GM10248 (cell line): ENCODE measurements at places on chromosomes 7 and 10.

- no peak for DNase-seq
Observed at GRCh38 chr7:69893906-69894305, 295.6 kb downstream of the AUTS2 start.

DNA sequence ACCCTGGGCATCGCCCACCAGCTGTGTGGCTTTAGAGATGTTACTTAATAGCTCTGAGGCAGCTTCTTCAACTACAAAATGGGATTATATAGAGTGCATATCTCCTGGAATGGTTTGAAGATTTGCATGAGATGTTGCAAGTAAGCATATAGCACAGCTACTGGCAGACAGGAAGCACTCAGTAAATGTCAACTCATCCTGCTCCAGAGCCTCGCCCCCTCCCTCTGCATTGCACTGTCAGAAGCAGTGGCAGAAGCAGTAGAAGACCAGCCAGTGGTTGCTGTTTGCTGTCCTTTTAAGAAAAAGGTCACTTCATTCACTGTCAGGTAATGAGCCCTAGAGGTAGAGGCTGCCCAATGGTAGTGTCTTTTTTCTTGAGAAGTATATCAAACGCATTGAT is 180.0 kb upstream of the GHITM start:
- DNase-seq, result no peak

- DNase-seq, result no peak
Observed at GRCh38 chr10:133107442-133107841, 19.7 kb downstream of the ADGRA1 start.

- no peak for DNase-seq
Observed at GRCh38 chr7:155455132-155455693, 2.7 kb upstream of the EN2 start.

DNA sequence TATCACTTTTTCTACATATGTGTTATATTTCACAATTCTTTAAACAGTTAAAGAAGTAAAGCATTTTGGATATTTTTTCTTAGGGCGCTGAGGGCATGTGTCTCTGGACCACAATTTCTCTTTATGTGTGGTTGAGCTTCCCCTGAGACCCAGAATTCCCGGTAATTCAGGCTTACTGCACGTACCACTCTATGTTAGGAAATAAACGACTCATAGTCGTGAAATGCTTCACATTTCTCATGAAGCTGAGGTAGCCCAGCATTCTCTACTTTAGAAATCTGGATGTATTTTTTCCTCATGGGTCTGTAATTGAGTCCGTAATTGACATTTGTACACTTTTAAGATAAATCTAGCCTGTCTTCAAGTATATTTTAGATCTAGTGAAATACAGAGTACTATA is 170.6 kb downstream of the FZD1 start:
- no peak for DNase-seq

GRCh38 chr10:67818323-67818722 is 19.7 kb downstream of the DNAJC12 start:
- no peak for DNase-seq

DNA sequence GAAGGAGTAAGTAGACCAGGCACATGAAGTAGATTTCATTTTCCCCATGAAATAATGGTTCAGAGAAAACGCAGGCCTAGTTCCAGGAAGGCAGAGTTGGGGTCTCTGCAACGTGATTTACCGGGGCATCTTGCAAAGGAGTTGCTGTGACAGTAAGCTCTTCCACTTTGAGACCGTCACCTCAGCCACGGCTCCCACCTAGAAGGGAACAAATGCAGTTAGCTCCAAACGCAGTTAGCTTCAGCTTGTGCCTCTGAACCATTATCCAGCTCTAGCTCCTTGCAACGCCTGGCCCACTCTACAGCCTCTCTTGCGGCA is 7.0 kb upstream of the MYO1G start:
- no peak for DNase-seq

GRCh38 chr10:43120929-43121314 is 17.3 kb upstream of the CSGALNACT2 start:
- DNase-seq, result peak; percentile 84

GRCh38 chr7:102404005-102404861 is 8.1 kb downstream of the PRKRIP1 start:
- peak; percentile 79 for DNase-seq

DNA sequence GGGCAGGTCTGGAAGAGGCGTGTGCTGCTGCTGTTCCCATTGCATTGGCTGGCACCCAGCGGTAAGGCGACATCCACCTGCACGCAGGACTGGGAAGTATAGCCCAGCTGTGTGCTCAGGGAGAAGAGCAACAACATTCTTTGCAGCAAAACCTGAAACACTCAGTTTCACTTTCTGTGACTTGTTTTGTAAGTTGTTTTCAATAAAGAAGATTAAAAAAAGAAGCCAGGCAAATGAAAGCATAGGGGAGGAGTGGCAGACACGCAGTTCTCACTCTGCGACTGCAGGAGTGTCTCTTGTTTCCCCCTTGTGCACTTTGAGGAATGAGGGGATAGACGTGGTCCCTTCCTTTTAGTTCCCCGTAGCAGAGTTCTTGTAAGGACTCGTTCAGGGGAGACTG is 5.8 kb downstream of the FBH1 start:
- peak; percentile 59 for DNase-seq

- no peak for DNase-seq
Observed at GRCh38 chr7:148108381-148108780, 482.2 kb upstream of the C7orf33 start.

DNA sequence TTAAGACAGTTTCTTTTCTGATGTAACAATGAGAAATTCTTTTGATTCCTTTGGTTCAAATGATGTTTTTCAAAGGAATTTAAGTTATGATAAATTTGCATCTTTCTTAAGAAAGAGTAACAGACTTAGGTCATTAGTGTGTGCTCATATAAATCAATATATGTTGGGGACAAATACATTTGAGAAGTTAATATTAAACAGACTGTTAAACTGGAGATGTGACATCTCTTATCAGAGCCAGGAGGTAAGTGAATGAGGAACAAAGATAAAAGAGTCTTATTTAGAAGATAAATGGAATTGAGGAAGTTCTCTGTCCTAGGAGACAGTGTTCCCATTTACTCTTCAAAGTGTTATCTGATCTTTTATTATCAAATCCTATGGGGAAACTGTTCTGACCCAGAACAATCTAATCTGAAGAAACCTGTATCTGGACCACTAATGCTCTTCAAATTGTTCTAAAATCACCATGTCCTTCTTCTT is 104.8 kb upstream of the LAMB4 start:
- DNase-seq, result no peak

GRCh38 chr10:10872035-10872673 is 145.5 kb upstream of the CELF2 start:
- no peak for DNase-seq

- DNase-seq, result no peak
Observed at GRCh38 chr10:66671562-66671961, 254.3 kb upstream of the LRRTM3 start.

GRCh38 chr7:101428093-101428866 is 65.6 kb downstream of the COL26A1 start:
- no peak for DNase-seq

- peak; percentile 41 for DNase-seq
Observed at GRCh38 chr7:49001610-49002033, 77.3 kb downstream of the CDC14C start.

- peak; percentile 10 for DNase-seq
Observed at GRCh38 chr7:137080516-137081203, 212.2 kb downstream of the CHRM2 start.

GRCh38 chr10:95430231-95430951 is 130.8 kb downstream of the SORBS1 start:
- DNase-seq, result peak; percentile 84

- no peak for DNase-seq
Observed at GRCh38 chr7:33459340-33459751, 330.0 kb downstream of the BBS9 start.

GRCh38 chr7:39754326-39755120 is 131.2 kb downstream of the RALA start:
- DNase-seq, result no peak

GRCh38 chr10:46536781-46537180 is 19.7 kb downstream of the GPRIN2 start:
- no peak for DNase-seq

DNA sequence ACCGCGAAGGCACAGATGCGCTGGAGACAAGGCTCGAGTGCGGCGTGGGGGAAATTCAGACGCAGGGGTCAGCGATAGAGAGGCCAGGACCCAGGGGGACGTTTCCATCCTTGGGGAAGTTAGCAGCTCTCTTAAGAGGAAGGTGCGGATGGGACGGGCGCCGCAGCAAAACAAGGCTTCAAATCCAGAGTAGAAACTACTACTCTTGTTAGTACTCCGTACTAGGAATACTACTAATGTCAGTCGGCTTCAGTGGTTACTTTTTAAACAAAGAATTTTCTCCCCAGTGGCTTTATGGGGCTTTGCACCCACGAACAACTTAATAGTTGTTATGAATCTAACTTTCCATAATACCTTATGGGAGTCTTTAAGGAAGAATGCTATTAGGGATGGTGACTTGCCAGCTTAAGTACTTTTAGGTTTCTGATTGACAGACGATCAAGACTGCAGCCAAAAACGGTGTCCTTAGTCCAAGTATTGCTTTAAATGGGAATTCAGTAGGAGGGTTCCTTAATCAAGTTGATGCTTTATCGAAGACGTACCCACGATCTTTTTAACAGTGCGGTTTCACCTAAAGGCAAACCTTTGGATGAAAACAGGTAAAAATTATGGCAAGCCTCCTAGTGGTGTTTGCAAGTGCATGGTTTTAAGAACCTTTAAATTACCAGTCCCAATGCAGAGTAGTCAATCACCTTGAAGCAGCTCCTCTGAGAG is 812 bp upstream of the IDE start:
- peak; percentile 46 for DNase-seq

DNA sequence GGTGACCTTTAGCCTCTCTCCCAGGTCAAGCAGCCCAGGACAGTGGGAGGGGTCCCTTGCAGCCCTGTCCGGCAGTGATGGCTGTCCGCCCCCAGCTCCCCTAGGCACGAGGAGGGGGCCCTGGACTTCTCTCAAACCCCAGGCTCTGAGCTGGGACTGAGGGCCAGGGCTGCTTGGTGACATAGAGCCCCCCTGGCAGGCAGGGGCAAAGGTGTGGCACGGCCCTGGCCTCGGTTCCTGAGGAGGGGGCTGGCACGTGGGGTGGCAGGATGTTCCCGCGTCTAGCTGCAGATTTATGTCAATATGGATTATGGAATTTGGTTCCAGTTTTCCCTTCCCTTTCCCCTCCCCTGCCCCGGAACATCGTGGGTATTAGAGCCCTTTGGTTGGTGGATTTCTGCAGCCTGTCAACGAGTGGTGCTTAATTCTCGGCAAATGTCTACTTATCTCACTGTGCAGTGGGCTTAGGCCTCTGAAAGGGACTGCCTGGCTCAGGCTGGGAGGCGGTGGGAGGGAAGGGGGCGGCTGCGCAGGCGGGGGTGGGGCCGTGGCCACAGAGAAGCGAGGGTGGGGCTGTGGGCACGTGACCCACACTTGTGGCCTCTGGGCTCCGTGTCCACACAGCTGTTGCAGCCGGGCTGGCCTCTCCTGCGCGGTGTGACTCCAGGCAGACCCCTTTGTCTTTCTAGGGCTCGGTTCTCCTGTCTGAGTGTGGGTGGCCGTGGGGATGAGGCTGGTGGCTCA is 19.3 kb downstream of the UNCX start:
- no peak for DNase-seq

GRCh38 chr7:130752424-130752823 is 18.4 kb upstream of the KLF14 start:
- no peak for DNase-seq

DNA sequence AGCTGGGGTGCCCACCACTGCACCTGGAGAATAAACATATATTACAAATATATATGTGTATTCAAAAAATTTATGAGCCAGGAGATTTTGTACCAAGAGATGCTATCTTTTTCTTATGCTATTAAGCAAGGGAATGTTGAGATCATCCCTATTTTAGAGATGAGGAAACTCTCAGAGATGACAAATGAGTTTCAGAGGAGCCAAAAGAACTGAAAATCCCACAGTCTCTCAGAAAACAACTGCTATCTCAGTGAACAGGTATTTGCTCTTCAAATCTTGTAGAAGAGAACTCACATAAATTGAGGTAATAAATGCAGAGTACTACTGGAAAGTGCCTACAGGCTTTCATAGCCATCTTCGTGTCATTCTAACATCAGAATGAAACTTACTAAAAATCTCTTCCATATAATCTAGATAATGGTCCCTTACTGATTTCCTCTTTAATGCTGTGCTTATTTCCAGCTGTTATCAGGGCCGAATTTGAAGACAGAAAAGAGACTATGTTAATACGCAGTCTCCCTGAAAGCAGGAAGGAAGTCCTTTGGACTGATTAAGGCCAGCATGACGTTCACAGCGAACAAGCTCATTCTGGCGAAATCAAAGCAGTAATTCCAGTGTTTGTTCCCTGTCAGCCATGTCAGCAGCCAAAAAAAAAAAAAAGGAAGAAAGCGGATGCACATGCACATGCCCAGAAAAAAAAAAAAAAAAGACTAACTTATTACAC is 29.4 kb upstream of the ANAPC16 start:
- no peak for DNase-seq

DNA sequence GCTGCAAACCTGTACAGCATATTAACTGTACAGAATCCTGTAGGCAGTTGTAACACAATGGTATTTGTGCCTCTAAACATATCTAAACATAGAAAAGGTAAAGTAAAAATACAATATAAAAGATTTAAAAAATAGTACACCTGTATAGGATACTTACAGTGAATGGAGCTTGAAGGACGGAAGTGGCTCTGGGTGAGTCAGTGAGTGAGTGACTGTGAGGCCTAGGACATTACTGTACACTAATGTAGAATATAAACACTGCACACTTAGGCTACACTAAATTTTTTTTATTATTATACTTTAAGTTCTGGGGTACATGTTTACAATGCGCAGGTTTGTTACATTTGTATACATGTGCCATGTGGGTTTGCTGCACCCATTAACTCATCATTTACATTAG is 97.3 kb upstream of the STK17A start:
- no peak for DNase-seq
